ENCODE measurements at places on chromosomes 16 and 17.

- peak; percentile 18 for DNase-seq
Observed at GRCh38 chr17:56752263-56752836, 81.4 kb downstream of the C17orf67 start.

DNA sequence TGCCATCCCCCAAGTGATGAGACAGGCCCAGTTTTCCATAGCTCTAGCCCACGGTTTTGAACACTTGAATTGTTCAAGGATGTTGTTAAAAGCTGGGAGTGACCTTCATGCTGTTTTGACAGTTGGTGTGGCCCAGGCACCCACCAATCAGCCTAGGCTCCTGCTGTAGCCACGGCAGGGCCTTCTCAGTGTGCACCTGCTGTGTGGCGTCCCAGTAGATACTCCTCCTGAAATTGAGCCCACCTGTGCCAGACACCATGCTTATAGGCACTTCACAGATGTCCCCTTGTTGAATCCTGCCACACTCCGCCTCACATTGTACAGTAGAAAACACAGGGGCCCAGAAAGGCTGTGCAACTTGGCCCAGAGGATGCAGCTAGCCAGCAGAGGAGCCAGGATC lies 86.4 kb downstream of the SOCS1 start:
- no peak for DNase-seq

DNA sequence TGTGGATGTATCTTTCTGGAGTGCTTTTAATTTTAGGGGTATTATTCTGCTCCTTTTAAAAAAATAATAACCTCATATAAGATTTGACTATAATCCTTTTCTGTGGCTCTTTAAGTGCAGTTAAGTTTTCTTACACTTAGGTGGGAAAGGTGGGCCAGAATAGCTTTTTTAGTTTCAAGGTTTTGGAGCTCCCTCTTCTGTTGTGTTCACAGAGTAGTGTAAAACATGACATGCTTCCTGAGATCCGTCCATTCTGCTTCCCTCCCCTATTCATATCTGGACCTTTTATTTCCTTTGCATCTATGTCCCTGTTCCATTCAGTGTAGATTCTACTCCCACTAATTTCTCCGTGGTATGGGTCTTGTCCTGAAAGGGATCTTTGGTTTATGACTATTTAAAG lies 12.8 kb downstream of the LRRC36 start:
- DNase-seq: no peak

- DNase-seq: no peak
Observed at GRCh38 chr16:14302031-14302398, 230.9 kb downstream of the MRTFB start.

DNA sequence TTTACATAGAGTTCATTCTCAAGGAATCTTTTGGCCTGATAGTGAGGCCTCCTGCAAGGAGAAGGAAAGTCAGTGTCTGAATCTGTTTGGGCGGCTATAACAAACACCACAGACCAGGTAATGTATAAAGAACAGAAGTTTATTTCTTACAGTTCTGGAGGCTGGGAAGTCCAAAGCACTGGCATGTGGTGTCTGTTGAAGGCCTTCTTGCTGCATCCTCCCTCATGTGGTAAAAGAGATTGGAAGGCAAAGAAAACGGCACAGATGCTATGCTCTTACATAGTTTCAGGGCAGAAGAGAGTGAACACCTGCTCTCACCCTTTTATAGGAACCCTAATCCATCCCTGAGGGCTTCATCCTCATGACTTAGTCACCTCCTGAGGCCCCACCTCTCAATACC lies 31.2 kb upstream of the DNAJA2 start:
- no peak for DNase-seq

- DNase-seq: no peak
Observed at GRCh38 chr17:61065263-61065773, 334.3 kb upstream of the TBX2 start.

DNA sequence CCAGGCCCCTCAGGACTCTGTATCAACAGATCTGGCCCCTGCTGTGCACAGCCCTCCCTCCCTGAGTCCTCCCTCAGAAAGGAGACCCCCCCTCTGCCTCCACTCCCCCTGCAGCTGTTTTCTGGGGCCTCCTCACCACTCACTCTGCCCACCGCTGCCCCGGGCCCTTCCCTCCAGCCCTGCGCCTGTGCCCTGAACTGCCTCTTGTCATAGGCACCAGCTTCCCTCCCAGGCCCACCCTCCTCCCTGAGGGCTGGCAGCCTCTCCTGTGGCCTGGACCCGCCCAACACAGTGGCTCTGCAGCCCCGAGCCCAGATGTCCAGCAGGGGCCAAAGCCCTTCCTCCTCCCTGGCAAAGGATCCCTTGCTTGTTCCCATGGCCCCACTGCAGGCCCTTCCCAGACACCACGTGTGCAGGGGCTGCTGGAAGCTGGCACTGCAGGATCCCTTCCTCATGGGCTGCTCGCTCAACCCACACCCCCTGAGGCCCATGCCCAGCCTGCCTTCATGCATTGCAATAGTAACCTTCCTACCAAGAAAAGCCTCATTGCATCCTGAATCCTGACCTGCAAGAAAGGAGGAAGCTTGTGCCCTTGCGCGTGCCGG lies 25.8 kb downstream of the GNPTG start:
- no peak for DNase-seq

GRCh38 chr17:71765437-71765836 lies 355.4 kb upstream of the SOX9 start:
- DNase-seq: no peak

DNA sequence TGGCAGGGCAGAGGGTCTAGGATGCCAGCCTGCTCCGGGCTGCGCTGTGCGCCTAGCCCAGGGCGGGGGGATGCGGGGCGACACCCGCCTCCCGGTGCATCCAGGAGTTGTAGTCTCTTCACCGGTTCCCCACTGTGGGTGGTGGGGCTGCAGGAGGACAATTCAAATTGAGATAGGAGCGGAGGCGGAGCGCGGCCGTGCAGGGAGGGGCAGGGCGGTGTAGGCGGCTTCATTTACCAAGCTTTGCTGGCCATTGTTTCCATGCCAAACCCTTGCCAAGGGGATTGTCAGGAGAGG lies 2047.4 kb downstream of the TP53TG3F start:
- no peak for DNase-seq

GRCh38 chr16:85438981-85439685 lies 174.0 kb upstream of the GSE1 start:
- DNase-seq: no peak

DNA sequence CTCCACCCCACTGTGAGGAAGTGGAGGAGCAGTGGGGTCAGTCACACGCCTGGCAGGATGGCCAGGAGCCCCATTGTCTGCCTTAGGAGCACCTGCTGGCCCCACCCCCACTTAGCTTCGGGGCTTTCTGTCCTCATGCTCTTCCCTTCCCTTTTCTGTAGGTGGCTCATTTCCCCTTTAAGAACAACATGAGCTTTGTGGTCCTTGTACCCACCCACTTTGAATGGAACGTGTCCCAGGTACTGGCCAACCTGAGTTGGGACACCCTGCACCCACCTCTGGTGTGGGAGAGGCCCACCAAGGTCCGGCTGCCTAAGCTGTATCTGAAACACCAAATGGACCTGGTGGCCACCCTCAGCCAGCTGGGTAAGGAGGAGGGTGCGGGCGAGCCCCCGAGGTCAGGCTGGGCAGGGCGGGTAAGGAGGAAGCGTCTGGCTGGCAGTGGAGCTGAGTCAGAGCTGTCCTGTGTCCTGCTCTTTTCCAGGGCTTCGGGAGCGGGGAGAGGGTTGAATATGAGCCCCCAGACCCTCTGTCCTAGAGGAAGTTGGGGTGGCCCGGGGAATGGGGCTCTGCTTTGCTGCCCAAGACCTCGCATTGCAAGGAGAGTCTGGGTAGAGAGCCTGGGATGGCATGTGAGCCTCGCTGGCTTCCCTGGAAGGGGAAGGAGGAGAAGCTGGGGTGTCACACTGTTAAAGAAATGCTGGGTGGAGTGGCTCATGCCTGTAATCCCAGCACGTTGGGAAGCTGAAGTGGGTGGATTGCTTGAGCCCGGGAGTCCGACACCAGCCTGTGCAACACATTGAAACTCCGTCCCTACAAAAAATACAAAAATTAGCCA lies 9.2 kb upstream of the SERPINF1 start:
- no peak for DNase-seq

DNA sequence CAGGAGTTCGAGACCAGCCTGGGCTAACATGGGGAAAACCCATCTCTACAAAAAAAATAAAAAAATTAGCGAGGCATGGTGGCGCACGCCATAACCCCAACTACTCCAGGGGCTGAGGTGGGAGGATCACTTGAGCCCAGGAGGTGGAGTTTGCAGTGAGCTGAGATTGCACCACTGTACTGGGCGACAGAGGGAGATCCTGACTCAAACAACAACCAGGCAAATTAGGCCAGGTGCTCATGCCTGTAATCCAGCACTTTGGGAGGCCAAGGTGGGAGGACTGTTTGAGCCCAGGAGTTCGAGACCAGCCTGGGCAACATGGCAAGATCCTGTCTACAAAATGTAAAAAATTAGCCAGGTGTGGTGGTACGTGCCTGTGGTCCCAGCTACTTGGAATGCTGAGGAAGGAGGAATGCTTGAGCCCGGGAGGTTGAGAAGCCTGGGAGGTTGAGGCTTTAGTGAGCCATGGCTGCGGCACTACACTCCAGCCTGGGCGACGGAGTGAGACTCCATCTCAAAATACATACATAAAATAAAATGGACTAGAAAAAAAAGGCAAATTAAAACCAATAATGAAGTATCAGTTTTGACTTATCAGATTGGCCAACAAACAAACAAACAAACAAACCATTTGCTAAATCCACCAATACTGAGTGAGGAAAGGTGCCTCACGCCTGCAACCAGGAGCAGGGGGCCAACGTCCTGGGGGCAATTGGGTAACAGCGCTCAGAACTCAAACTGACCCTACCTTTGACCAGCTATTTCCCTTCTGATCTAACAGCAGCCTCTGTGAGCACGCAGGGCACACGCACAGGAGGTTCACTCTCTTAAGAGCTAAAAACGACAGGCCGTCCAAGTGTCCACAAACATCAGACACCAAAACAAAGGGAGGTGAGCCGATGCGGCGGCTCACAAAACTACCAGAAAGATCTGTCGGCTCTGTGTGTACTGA lies 19.4 kb upstream of the FASN start:
- no peak for DNase-seq

- DNase-seq: no peak
Observed at GRCh38 chr17:74528491-74529199, 2.6 kb downstream of the CD300LB start.

- DNase-seq: no peak
Observed at GRCh38 chr16:9060225-9060624, 31.2 kb upstream of the HAPSTR1 start.

GRCh38 chr17:82647593-82648164 lies 565 bp downstream of the WDR45B start:
- no peak for DNase-seq

DNA sequence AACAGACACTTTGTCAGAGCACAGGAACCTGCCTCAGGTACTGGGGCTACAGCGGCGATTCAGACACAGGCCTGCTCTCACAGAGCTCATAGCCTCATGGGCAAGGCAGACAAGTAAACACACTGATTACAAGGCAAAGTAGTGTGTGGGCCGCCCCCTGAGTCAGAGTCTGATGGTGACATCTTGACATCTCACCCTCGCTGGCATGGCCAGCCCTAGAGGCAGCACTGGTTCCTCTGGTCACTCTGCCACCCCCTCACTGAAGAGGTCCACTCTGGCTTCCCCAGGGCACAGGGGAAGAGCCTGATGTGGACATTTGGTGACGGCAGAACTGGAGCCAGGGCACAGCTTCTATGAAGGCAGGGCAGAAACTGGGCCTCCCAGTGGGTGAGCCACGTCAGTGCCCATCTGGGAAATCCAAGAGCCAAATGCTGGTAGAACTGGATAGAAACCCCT lies 32.9 kb upstream of the TOB1 start:
- DNase-seq: no peak

DNA sequence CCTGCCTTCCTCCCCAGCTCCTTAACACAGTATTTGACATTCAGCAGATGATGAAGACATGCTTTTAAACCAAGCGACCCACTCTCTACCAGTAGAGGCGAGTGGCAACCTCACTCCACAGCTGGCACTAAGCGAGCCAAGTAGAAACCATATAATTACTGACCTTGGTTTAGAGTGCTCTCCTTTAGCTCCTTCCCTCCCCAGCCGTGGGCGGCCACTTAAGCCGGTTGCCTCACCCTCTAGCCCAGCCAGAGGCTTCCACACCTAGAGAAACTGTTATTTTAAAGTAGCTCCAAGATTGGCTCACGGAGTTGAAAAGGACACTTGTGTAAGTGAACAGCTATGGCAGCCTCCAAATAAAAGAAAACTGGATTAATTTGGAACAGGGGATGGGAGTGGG lies 109.1 kb upstream of the CRHR1 start:
- DNase-seq: no peak

- DNase-seq: peak; percentile 59
Observed at GRCh38 chr16:56980792-56981724, 8.3 kb upstream of the NLRC5 start.

DNA sequence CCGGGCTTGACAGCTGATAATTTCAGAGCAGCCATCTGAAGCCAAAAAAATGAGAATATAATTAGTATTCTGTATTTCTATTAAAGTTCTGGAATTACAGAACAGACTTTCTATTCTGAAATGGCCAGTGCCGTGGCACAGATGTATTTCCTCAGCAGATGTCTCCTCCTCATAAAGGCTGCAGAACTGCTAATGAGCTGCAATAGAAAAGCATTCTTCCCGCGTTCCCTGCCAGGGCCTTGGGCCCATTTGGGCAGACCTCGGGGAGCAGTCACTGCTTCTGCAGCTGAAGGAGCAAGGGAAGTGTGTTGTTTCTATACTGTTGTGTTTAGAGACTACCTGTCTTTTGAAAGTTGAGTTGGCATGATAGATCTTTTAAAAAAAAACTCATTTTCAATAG lies 152.6 kb upstream of the CACNG5 start:
- DNase-seq: no peak

DNA sequence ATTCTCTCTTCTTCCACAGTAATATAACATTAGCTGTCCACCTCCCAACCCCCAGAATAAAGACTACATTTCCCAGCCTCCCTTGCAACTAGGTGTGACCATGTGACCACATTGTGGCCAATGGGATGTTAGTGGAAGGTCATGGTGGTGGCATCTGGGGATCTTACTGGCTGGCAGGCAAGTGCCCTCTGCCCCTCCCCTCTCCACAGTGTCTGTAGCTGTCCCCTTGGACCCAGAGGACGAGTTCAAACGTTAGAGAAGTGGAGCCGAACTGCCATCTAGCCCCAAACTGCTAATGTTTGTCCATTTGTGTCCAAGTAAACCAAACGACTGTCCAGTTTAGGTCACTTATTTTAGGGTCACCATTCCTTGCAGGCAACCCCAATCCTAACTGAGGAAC lies 26.6 kb upstream of the KCNG4 start:
- no peak for DNase-seq

- DNase-seq: no peak
Observed at GRCh38 chr16:75477680-75478473, 13.4 kb upstream of the TMEM170A start.

DNA sequence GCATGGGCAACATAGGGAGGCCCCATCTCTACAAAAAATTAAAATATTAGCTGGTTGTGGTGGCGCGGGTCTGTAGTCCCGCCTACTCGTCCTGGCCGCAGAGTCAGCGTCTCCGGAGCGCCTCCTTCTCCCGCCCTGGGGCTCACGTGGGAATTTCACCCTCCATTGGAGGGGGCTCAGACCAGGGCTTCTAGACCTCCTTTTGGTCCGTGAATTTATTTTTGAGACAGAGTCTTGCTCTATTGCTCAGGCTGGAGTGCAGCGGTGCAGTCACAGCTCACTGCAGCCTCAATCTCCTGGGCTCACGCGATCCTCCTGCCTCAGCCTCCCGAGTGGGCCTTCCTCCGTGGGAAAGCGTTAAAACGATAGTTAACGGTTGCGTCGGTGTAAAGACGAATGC lies 394 bp upstream of the NME4 start:
- peak; percentile 43 for DNase-seq
